ENCODE measurements at places on chromosomes 4 and X. TPM values are rescaled to one million over a fixed set of nuclear protein-coding genes. Genes with fewer than 3 reads are reported as not detected.

Gene TMEM150C
- 3.0 TPM for total RNA-seq

Gene MMRN1
- total RNA-seq, result 417 TPM

Gene CAPN6
- not detected for total RNA-seq

Gene TENM3
- 22.7 TPM for total RNA-seq

Gene AFF2
- total RNA-seq, result 0.09 TPM

Gene USP11
- total RNA-seq, result 27.5 TPM

Gene CLCN4
- total RNA-seq, result 7.4 TPM

Gene GAGE12F
- total RNA-seq, result not detected

Gene CYTL1
- total RNA-seq, result 30.6 TPM

Gene ERVMER34-1
- under 0.01 TPM for total RNA-seq

Gene NUDT10
- total RNA-seq, result 0.94 TPM

Gene PHOX2B
- total RNA-seq, result not detected

Gene DDIT4L
- 5.4 TPM for total RNA-seq

Gene PDE6B
- total RNA-seq, result 3.2 TPM

Gene FGD1
- total RNA-seq, result 2.0 TPM

Gene NAA11
- total RNA-seq, result not detected

Gene GPR143
- total RNA-seq, result 2.6 TPM

Gene RIPPLY1
- not detected for total RNA-seq

Gene DRD5
- total RNA-seq, result not detected

Gene MAGEA11
- total RNA-seq, result not detected

Gene CT83
- total RNA-seq, result not detected

Gene FHL1
- total RNA-seq, result 41.4 TPM

Gene VCX2
- not detected for total RNA-seq

Gene HTN1
- not detected for total RNA-seq

Gene SRPK3
- total RNA-seq, result 0.09 TPM

Gene ARHGAP6
- total RNA-seq, result 0.47 TPM

Gene TAF7L
- 0.09 TPM for total RNA-seq

Gene PNMA3
- not detected for total RNA-seq

Gene RGN
- 0.27 TPM for total RNA-seq

Gene CDKL2
- under 0.01 TPM for total RNA-seq

Gene HEPH
- total RNA-seq, result 0.47 TPM

Gene P2RY10
- not detected for total RNA-seq

Gene RBMXL3
- total RNA-seq, result not detected

Gene DDX60
- total RNA-seq, result 17.0 TPM

Gene RHOXF2
- total RNA-seq, result not detected

Gene IL13RA1
- total RNA-seq, result 32.7 TPM

Gene EPHA5
- total RNA-seq, result 0.09 TPM

Gene KLHL15
- total RNA-seq, result 3.4 TPM

Gene SORBS2
- 27.5 TPM for total RNA-seq

Gene MAGEB10
- not detected for total RNA-seq

Gene GUCY1B1
- total RNA-seq, result 2.2 TPM

Gene MTHFD2L
- total RNA-seq, result 15.8 TPM

Gene MAGED4B
- total RNA-seq, result 46.1 TPM

Gene SLC10A4
- not detected for total RNA-seq

Gene CYSLTR1
- total RNA-seq, result not detected

Gene ANK2
- total RNA-seq, result 1.5 TPM

Gene C4orf50
- total RNA-seq, result not detected

Gene APEX2
- total RNA-seq, result 6.0 TPM

Gene GRK4
- 4.4 TPM for total RNA-seq

Gene AFM
- total RNA-seq, result not detected

Gene HSFX4
- not detected for total RNA-seq

Gene NOX1
- total RNA-seq, result not detected

Gene P2RY4
- total RNA-seq, result 0.09 TPM

Gene MAOA
- 74.5 TPM for total RNA-seq

Gene GAB3
- total RNA-seq, result 5.2 TPM

Gene DSPP
- total RNA-seq, result not detected

Gene PWWP3B
- not detected for total RNA-seq

Gene PDGFRA
- 12.0 TPM for total RNA-seq

Measured in endothelial cell of coronary artery (primary cell).